NCI-H2081 (cell line): ENCODE measurements at places on chromosomes 5 and 9.

DNA sequence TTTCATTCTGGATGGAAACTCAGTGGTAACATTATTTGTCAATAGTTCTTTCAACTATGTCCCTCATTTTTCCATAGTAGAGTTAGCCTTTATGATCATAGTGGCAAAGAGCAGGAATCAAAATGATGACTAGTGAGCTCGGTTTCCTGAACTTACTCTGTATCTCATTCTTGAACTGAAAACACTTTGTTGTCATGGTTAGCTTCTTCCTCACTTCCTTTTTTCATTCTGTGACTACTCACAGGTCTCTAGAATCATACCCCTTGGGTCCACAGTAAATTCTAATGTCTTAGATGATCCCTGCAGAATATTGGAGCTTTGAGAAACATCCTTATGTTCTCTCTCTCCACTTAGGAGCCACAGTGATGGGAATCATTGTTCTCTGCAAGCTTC, 29.4 kb upstream of the RECK start:
- DNase-seq: no peak

GRCh38 chr5:99019812-99020697, 91.2 kb upstream of the CHD1 start:
- peak; percentile 0 for DNase-seq

GRCh38 chr9:37998881-37999587, 70.0 kb downstream of the SHB start:
- no peak for DNase-seq

- no peak for DNase-seq
Measured at GRCh38 chr9:16598316-16598715, 272.2 kb downstream of the BNC2 start.

GRCh38 chr5:174399411-174399810, 325.0 kb upstream of the MSX2 start:
- no peak for DNase-seq

GRCh38 chr9:136133191-136133958, 14.7 kb upstream of the TMEM250 start:
- DNase-seq: peak; percentile 32

DNA sequence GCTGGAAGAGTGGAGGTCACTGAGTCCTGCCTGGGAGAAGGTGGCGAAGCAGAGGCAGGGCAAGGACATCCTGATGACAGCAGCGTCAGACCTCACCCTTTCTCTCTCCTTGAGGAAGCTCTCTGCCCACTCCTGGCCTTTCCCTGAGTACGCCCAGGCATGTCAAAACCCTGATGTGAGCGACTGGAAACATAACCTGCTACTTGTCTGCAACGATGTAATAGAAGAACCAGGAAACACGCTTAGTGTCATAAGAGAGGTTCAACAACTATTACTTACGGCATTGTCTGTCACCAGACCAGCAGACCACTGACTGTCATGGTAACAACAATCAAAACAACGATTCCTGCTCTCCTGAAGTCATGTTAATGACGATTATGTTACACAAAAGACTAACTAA, 152.4 kb downstream of the ACTL7B start:
- peak; percentile 22 for DNase-seq

GRCh38 chr5:73544429-73545402, 20.7 kb downstream of the ANKRA2 start:
- peak; percentile 39 for DNase-seq

GRCh38 chr9:92310562-92310961, 14.6 kb downstream of the NOL8 start:
- DNase-seq: no peak

DNA sequence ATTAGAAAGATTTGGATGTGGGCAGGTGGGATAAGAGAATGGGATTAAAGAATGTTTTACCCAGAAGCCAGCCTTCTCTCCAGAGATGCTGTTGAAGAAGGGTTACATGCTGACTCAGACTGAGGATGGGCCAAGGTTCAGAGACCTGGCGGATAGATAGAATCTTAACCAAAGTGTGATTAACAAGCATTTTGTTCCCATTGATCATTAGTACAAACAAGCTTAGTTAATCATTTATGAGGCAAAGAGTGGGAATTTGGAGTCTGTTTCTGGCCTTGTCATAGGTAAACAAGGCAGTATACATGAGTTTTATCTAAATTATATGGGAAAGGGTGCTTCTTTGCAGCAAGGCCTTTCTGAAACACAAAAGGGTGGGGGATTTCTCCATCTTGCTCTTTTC, 20.8 kb upstream of the DTWD2 start:
- no peak for DNase-seq

DNA sequence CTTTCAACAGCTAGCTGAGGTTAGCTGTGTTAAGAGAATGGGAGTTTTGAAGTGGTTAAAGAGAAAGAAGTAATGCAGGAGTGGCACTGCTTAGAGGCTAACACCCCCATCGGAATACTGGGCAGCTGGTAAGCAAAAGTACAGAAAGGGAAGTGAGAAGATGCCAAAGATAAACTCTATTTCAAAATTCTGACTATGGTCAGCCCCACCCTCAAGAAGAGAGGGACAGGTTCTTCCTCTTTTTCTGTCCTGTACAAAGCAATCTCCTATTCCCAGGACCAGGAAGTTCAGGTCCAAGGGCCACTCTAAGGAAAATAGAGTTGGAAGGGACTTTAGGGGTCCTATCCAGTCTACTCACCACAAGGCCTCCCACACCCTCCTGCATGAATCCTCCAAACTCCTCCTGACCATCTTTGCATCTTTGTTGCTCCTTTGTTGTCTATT, 45.9 kb upstream of the JAK2 start:
- no peak for DNase-seq

GRCh38 chr9:11546231-11546630, 933.4 kb upstream of the PTPRD start:
- no peak for DNase-seq

DNA sequence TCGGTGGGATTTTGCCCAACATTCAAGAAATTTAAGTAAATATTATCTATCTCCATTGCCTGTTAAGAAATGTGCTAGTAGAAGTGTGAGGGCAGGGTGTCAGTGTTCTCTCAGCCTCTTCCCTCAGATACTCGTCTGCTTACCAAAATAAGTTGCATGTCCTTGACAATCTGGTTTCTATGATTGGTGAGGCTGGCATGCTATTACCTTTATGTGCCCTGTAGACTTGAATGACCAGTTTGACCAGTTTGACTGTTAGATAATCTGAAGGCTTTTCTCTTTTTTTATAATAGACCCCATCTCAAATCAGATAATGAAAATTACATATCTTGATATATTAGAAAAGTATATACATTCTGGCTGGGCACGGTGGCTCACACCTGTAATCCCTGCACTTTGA, 348 bp downstream of the CATSPER3 start:
- no peak for DNase-seq

- DNase-seq: peak; percentile 43
Measured at GRCh38 chr5:170623576-170624181, 119.9 kb downstream of the KCNIP1 start.

GRCh38 chr5:60535198-60535597, 164.8 kb downstream of the DEPDC1B start:
- no peak for DNase-seq

- no peak for DNase-seq
Measured at GRCh38 chr5:100826133-100826532, 76.9 kb downstream of the ST8SIA4 start.

DNA sequence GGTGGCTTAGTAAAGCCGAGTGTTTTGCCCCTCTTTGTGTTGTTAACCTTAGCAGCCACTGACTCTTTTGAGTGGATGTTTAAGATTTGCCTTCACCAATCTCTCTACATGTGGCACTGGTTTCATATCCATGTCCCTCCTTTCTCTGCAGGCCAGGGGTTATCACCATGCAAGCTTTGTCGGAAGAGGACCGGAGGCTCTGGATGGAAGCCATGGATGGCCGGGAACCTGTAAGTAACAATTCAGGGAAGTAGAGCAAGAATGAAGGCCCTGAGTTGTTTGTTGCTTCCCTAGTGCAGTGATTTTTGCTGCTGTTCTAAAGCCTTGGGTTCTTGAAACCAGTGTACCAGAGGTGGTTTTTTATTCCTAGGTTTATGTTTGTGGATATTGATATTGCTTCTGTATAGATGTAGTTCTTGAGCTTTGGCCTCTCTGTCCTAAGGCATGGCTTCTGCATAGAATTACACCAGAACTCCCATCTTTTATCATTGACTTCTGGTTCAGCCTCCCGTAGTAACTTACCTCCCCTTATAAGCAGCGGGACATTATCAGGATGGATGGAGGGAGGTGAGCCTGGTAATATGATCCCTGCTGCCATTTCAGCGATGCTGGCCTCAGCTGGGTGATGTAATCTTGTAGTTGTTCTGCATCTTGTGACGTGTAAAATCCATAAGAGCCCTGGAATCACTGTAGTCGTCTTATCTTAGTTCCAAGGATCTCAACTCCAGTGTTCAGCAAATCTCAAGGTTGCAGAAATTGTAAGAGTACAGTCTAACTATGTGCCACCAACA, 161.9 kb downstream of the ARHGAP26 start:
- no peak for DNase-seq

DNA sequence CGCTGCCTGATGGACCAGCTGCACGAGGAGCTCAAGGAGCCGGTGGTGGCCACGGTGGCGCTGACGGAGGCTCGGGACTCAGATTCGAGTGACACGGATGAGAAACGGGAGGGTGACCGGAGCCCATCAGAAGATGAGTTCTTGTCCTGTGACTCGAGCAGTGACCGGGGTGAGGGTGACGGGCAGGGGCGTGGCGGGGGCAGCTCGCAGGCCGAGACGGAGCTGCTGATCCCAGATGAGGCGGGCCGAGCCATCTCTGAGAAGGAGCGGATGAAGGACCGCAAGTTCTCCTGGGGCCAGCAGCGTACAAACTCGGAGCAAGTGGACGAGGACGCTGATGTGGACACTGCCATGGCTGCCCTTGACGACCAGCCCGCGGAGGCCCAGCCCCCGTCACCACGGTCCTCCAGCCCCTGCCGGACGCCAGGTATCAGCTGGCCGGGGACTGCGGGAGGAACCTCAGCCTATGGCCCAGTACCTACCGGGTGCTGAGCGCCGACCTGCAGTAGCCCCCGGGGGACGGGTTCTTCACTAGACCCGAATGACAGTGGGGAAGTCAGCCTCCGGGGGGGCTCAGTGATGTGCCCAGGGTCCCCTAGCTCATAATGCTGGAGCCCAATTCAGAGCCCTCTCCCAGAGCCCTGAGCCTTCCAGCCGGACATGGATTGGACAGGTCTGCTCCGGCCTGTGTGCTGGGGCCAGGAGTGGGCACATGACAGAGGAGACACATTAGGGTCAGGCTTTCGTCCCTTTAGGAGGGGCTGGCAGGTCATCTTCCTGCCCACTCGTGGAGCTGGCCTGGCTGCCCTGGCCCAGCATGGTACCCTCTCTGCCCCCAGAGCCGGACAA, 33.0 kb downstream of the USP20 start:
- no peak for DNase-seq
